ENCODE measurements at places on chromosomes 16 and 17. TPM values are rescaled to one million over a fixed set of nuclear protein-coding genes. Genes with fewer than 3 reads are reported as not detected.

SSTR5 gene
- not detected for total RNA-seq

ABCA10 gene
- total RNA-seq, result 7.5 TPM

MEOX1 gene
- not detected for total RNA-seq

SLC5A11 gene
- not detected for total RNA-seq

CHST4 gene
- not detected for total RNA-seq

ADAMTS18 gene
- total RNA-seq, result 0.08 TPM
